ENCODE measurements at places on chromosomes 5 and 9.

DNA sequence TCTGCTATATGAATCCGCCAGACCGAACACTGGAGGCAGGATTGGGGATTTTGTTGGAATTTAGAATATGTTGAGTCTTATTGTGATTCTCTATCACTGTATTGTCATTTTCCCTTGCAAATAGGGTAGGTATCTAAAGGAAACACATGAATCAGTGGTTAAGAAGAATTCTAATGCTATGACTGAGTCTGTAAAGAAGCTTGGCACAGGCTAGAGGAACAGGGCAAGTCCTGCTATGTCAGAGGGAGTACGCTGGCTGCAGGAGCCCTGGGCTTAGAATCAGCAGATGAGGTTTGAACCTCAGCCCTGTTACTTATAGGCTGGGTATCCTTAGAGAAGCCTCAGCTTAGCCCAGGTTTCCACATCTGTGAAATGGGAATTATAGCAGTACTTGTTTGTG, 198.1 kb downstream of the NR3C1 start:
- peak; percentile 92 for DNase-seq

DNA sequence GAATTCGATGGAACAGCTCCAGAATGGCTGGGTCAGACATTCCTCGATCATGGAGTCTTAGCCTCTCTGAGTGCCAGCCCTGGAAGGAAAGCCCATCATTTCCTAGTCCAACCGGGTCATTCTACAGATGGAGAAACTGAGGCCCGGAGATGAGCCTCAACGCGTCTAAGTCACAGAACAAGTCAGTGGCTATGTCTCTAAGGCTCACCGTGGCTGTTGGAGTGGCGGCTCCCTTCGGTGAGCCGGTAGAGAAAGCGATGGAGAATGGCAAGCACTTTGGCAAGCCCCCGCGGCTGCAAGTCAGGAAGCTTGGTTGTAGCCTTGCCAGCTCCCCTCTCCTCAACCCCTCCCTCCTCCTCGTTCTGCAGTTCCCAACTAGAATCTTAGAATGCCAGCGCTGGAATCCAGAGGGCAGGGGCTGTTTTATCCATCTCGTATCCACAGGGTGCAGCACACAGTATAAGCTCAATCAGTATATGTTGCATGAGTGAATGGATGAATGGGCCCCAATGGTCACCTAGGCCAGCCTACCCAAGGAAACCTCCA, 438 bp upstream of the ARSI start:
- DNase-seq: no peak

GRCh38 chr5:63596254-63596653, 366.0 kb downstream of the HTR1A start:
- no peak for DNase-seq

GRCh38 chr9:135815830-135816650, 91.3 kb downstream of the CAMSAP1 start:
- DNase-seq: no peak

GRCh38 chr5:146947181-146947941, 68.8 kb upstream of the PPP2R2B start:
- no peak for DNase-seq

DNA sequence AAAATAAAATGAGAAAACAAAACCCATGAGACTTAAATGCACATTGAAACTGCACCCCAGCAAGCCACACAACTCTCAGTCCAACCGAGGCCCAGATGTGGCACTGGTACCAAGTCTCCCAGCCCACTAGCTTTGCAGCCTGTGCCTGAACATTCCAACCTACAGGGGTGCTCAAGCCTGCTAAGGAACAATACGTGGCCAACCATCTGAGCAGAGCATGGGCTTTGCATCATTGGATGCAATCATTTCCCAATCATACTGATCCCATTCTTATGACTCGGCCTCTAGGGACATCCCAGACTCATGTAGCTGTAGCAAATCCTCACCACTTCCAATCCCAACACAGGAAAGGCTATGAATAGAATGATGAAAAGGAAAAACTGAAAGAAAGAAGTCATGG, 297.2 kb downstream of the SPOCK1 start:
- peak; percentile 20 for DNase-seq

GRCh38 chr9:127336086-127336485, 60.9 kb upstream of the SLC2A8 start:
- DNase-seq: peak; percentile 48

GRCh38 chr5:73912821-73913271, 286.9 kb downstream of the ARHGEF28 start:
- no peak for DNase-seq

DNA sequence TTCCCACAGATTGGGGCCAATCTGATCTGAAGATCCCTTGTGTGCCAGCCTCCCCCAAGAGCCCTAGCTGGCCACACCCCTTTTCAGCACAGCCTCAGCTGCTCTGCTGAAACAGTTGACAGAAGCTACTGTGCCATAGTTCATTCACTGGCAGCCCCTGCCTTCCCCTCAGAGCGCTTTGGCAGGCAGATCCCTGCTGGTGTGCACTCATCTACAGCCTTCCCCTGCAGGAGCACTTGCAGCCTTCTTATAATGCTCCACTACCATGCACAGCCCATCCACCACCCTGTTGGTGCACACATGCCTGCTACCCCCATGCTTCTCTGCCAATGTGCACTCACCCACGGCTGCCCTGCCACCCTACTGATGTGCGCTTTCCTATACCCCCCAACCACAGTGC, 471.3 kb downstream of the MTRR start:
- DNase-seq: no peak

DNA sequence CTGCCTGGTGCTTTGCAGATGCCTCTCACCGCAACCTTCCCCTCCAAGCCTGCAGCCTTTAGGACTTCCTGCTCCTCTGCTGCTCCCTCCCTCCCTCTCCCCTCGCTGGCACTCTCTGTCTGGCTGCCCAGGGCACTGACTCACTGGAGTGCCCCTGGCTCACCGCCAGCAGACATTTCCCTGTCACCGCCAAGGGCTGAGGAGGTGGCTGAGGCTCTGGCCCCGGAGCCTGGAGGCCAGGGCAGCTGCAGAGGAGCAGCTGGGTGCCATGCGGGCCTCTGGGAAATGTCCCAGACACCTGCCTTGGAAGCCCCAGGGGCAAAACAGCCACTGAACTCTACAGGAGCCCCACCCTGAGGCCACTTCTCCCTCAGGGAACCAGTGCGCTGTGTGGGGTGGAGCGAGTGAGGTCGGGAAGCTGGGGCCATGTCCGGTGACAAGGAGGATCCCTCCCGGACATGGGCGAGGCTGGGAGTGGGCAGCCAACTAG, 53.4 kb downstream of the TENT4A start:
- peak; percentile 14 for DNase-seq

DNA sequence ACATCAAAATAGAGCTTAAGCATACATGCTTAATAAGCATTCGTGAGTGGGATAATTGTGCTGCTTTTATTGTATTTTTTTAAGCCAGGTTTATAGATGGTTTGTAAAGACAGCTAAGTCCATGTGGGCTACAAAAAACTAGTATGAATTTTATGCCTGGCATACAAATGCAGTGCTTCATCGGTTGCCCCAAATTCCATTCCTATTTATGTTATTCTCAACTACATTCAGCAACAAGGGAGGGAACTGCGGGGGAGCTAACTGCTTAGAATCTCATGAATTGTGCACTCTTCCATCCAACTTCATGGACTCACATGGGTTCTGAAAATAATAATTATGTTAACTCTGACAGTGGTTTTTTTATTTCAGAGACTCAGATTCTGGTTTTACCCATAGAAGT, 199.2 kb downstream of the FAM170A start:
- DNase-seq: no peak

GRCh38 chr5:89055695-89056085, 172.7 kb upstream of the MEF2C start:
- DNase-seq: no peak

All from HCEC 1CT (cell line).